Upper lobe of left lung (tissue), 6 donors: ENCODE measurements at places on chromosomes 6 and 20. TPM values are rescaled to one million over a fixed set of nuclear protein-coding genes. Genes with fewer than 3 reads are reported as not detected.
A peak's percentile ranks its signal among the peaks of the same experiment; 100 is the strongest.

DNA sequence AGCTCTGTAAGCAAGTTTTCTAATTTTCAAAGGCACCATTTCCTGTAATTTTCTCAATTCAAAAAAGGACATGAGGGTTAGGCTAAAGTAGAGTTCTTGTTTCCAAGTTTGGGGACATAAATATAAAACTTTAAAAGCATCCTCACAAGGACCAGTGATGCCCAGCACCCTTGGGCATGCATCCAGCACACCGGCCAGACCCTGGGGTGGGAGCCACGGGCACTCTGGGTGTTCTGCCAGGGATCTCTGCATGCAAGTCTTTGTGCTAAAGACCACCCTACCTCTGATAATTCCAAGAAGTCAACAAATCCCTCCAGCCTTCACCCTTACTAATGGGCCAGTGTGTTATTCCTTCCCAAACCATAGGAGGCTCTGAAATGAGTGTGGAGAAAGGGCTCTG, 46.5 kb downstream of the PLCG1 start:
- DNase-seq = no peak

DNA sequence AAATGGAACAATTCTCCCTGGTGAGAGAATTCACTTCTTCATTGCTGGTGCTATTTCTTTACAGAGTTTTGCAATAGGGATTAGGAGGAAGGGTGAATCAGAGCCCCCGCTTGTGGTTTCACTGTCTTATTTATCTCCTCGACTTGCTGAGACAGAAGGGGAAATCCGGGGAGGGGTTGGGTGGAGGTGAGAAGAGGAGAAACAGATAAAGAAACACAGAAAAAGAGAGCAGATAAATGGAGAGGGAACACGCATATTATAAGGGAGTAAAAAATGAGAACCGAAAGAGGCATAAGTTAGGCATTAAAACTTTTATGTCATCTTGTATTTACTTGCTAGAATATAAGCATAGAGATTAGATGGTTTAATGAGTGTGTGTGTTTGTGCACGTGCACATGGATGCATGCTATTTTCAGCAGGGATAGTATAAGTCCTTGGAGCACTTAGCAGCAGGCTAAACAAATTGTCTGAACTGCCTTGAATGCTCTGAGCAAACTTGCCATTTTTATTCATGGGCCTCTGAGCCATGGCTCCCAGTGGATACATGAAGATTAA, 105.0 kb downstream of the OLIG3 start:
- DNase-seq = peak; percentile 47

- no peak for DNase-seq
These were observed 374.6 kb upstream of the JARID2 start for GRCh38 chr6:14871221-14871620.

DNA sequence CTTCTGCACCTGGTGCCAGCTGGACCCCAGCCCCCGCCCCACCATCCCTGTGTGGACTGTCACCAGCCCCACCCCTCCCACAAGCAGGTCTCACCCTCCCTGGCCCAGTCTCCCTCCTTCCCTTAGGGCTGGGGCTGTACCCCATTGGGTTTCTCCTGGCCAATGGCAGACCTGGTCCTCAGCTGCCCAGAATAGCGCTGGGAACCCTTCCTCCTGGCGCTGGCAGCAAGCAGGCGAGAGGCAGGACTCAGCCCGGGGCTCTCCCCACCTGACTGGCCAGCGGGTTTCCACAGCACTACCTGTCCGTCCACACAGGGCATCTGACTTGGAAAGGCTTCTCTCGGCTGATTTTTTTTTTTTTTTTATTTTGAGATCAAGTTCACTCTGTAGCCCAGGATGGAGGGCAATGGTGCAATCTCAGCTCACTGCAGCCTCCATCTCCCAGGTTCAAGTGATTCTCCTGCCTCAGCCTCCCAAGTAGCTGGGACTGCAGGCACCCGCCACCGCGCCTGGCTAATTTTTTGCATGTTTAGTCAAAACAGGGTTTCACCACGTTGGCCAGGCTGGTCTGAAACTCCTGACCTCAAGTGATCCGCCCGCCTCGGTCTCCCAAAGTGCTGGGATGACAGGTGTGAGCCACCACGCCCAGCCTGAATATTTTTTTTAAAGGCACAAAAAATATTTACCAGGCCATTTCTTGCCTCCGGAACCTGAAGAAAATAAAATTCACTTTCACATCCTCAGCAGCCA, 21.6 kb upstream of the CHRNA4 start:
- no peak for DNase-seq

DNA sequence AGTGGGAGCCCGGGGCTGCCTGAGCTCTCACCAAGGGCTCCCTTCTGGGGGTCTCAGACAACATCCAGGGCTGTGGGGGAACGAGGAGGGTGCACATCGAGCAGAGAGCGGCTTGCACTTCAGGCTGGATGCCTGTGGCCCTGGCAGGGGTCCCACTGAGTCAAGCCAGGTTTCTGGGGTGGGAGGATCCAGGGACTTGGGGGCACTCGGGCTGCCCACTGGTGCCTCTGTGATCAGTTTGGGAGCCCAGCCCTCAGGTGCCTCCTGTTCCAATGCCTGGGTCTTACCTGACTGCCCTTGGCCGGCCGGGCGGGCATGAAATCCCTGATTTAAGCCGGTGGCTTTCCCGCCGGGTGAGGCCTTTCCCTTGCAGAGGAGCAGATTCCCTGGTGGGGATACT, 470 bp downstream of the COL20A1 start:
- peak; percentile 66 for DNase-seq

GRCh38 chr20:58875541-58876134, 23.1 kb downstream of the GNAS start:
- no peak for DNase-seq

DNA sequence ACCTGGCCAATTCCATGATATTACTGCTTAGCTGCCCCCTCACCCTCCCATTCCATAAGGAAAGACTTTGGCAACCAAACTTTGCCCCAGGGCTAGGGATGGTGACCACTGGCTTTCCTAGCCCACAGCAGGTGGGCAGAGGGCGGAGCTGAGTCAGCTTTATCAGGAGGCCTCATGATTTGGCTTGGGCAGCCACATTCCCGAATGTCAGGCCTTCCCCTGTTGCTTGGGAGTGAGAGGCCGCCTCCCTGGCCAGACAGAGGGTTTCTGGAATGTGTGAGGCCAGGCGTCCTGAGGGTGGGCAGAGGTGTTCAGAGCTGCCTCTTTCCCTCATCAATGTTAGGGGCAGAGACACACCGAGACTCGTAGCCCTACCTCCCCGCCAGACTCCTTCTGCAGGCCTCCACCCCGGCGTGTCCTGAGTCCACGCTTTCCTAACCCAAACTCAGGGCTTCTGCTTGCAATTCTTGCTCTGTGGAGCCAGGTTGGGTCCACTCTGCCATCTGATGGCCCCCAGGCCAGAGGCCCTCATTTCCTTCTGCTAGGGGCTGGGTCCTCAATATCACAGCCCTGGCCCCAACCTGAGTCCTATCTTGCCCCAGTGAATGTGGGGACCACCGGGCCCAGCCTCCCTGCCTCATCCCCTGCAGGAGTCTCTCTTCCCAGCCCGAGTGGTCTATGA, 19.3 kb downstream of the UQCC2 start:
- DNase-seq = no peak

DNA sequence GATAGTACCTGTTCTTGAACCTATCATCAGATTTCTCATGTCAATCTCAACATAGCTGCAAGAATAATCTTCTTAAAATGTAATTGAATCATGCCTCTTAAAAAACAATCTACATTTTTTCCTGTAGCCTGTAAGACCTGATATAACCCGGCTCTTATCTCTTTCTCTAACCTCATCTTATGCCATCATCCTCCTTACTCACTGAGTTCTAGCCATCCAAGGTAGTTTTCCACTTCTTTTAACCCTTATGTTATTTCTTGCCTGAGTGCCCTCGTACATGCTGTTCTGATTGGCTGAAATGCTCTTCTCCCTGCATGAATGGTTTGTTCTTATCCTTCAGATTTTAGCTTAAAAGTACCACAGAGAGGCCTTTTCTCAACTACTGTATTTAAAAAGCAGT, 16.4 kb downstream of the SLC17A5 start:
- DNase-seq = no peak

- no peak for DNase-seq
These were observed 16.7 kb downstream of the COL11A2 start for GRCh38 chr6:33175436-33176069.

DNA sequence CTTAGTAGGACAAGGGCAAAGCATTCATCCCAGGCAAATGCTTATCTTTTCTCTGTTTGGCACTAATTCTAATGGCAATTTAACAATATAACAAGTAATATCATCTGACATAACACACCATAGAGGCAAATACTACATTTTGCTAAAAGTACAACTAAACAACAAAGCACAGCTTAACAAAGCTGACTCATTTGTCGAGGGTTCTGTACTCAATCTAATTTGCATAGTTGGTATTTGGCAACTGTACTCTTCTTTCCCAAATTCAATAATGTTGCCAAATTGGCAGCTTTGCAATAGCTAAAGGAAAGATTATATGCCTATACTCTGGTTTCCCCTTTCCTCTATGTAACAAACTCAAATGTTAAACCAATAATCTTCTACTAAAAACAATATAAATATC, 461.0 kb downstream of the PKHD1 start:
- no peak for DNase-seq

- no peak for DNase-seq
These were observed 39.8 kb upstream of the PTPN1 start for GRCh38 chr20:50470264-50470858.

DNA sequence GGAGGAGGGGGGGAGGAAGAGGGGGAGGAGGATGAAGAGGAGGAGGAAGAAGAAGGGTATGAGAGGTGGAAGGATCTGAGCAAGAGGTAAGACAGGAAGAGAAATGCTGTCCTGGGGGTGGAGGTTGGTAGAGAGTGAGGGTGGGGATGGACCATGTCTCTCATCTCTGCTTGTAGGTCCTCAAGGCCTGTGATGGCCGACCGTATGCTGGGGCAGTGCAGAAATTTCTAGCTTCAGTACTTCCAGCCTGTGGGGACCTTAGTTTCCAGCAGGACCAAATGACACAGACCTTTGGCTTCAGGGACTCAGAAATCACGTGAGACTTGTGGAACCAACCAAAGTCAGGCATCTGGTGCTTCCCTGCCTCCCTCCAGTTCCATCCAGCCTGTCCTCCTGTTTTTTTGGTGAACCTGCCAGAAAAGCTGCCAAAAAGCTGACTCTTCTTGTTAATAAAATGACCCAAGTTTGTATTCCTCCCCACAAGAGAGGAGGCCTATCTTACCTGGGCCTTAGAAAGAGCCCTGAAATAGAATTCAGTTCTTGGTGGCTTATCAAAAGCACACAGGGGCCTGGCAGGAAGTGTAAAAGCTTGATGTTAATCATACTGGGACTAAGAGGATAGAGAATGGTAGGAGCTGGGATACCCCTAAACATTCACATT, 2.5 kb upstream of the C4A start:
- DNase-seq = no peak

DNA sequence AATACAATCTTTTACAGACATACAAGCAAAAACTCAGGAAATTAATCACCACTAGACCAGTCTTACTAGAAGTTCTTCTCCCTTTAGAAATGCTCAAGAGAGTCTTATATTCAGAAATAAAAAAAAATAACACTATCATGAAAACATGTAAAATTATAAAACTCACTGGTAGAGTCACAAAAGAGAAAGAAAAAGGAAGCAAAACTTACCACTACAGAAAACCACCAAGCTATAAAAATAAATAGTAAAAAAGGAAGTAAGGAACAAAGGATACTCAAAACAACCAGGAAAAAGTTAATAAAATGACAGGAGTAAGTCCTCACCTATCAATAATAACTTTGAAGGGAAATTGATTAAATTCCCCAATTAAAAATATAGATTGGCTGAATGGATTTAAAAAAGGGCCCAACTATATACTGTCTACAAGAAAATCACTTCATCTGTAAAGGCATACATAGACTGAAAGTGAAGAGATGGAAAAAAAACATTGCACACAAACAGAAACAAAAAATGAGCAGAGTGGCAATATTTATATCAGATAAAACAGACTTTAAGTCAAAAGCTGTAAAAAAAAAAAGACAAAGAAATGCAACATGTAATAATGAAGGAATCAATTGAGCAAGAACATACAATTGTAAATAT, 489.5 kb downstream of the KIF16B start:
- no peak for DNase-seq

DNA sequence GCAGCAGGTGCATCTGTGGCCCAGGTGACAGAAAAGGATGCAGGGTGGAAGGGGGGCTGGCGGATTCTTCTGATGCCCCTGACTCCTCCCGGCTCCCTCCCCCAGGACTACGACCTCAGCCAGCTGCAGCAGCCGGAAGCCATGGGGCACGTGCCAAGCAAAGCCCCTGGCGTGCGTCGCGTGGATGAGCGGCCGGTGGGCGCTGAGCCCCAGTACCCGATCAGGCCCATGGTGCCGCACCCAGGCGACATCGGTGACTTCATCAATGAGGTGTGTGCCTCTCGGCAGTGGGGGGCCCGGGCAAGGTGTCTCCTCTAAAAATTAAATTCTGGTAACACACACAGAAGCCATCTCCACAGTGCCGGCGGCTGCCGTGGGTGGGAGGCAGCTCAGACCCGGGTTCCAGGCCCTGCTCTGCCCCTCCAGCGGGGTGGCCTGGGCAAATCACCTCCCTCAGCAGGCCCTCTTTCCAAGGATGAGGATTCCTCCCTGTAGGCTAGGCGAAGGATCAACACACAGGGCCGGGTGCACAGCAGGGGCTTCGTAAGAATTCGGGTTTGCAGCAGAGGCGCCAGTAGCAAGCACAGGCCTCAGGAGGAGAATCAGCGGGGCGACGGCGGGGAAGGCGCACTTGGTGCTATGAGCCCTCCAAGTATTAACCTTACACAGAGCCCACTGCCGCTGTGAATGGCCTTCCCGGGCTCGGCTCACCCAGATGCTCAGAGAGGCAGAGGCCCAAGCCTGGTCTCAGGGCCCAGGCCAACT, 131.5 kb downstream of the TAF4 start:
- DNase-seq = no peak

GRCh38 chr20:50588034-50588736, 78.0 kb downstream of the PTPN1 start:
- DNase-seq = peak; percentile 85

DNA sequence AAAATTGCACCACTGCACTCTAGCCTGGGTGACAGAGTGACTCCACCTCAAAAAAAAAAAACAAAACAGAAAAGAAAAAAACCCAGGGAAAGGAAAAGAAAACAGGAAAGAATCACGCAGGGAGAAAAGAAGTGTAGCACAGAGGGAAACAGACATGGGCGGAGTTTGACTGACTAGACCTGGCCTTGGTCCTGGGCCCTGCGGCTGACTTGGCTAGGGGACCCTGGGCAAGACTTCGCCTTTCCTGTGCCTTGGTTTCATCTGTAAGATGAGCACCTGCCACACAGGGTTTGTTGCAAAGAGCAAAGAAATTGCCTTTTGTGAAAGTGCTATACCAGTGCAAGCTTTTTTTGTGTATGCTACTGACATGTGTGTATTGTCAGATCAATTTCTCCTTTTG, 71.3 kb upstream of the KCNG1 start:
- DNase-seq = no peak

DNA sequence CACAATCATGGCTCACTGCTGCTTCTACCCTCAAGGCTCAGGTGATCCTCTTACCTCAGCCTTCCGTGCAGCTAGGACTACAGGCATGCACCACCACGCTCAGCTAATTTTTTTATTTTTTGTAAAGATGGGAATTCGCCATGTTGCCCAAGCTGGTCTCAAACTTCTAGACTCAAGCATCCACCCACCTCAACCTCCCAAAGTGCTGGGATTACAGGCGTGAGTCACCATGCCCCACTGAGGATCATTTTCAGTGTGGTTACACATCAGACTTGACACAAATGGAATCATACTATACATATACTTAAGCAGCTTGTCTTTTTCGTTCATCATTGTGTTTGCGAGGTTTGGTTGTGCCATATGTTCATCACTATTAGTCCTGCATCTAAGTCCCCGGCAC, 26.6 kb downstream of the ZC3H12D start:
- no peak for DNase-seq

The EYS gene
- total RNA-seq = under 0.01 TPM

The VNN1 gene
- 9.2 TPM for total RNA-seq

The ANGPT4 gene
- total RNA-seq = 3.0 TPM

The CFAP61 gene
- total RNA-seq = 10.5 TPM

The SLC22A3 gene
- 37.7 TPM for total RNA-seq

The HLA-DRB1 gene
- total RNA-seq = 384 TPM
